ENCODE measurements at places on chromosomes 1 and 21.

GRCh38 chr1:22878626-22879025 lies 94.0 kb downstream of the LACTBL1 start:
- DNase-seq = no peak

DNA sequence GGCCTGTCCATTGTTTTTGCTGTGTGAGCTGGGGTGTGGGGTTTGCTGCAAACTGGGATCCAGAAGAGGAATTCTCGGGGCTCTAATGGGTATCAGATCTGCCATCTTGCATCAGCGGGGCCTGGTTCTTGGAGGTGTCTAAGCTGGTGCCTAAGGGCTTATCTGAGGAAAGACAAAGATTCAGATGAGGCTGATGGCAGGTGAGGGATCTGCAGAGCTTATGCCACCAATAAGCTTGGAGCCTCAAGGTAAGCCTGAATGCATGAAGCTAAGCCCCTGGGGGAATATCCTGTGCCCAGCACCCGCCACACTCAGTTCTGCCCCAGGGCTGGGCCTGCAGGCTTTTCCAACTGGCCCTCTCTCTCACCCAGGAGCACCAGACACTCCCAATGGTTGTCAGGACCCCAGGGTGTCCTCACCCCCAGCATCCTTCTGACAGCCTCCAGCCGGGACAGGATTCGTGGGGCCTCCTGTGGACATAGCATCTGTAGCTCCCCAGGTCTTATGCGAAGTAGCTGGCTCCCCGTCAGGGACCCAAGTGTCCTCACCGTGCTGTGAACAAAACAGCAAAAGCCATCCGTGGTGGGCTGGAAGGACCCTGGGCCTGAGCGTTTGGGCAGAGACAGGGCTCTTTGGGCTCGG lies 9.5 kb upstream of the GSTM3 start:
- no peak for DNase-seq

GRCh38 chr1:99887890-99888289 lies 37.7 kb downstream of the AGL start:
- no peak for DNase-seq

DNA sequence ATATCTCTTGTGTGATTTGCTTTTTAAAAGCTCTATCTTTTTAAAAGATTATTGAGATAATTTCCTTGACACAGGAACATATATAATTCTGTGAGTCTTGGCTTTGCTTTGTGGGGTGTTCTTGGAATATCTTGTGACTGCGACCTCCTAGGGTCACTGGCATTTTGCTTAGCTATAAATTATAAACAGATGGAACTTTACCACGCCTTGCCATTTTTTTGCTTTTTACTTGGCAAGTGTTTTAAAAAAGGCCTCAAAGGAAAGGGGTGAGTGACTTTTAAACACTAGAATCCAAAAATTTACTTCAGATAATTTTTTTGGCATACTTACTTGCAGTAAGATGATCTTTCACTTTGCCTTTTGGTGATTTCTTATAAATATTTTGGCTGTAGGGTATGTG lies 43.6 kb downstream of the ALG6 start:
- DNase-seq = no peak

- DNase-seq = no peak
Observed at GRCh38 chr1:94873520-94874351, 53.2 kb downstream of the CNN3 start.

DNA sequence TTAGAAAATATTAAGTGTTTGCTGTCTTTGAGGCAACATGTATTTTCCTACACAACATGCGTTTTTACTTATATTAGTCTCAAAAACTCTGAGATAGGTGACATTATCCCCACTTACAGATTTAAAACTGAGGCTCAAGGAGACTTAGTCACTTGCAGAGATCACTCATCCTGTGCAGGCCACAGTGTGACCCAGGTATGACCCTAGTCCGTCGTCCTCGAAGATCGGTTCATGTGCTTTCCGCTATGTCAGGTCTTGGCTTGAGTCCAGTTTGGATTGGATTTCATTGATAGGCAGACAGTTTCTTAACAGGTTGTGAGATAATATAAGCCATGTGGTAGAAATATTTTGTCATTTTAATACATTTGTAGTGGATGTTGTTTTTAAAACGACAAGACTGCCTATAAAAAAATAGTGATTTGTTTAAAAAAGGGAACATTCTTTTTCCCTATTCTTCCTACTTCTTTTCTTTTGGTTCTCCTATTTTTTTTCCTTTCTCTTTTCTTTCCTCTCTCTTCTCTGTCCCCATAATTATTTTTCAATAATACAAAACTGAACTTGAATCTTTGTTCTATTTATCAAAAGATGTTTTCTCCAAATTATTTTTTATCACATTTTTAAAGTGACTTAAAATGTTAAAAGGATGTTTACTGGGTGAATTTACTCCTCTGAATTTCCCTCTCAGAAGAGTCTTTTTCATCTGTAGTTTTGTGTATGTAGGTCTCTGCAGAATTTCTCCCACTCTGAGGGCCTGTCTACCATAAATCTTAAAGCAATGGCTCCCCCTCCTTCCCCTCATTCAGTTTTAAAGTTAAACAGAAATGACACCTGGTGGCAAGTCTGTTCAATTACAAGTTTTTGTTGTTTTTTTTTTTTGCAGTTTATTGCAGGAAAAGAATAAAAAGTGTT lies 81.8 kb downstream of the PHTF1 start:
- DNase-seq = no peak

- DNase-seq = no peak
Observed at GRCh38 chr1:232937741-232938375, 12.6 kb upstream of the NTPCR start.

- DNase-seq = no peak
Observed at GRCh38 chr1:6554907-6555778, at the start of gene TAS1R1. Gene TAS1R1 (plus strand): TSS chr1:6555307. CDS start chr1:6555374, 67 bp downstream.
